ENCODE measurements at places on chromosomes 7 and 10.

DNA sequence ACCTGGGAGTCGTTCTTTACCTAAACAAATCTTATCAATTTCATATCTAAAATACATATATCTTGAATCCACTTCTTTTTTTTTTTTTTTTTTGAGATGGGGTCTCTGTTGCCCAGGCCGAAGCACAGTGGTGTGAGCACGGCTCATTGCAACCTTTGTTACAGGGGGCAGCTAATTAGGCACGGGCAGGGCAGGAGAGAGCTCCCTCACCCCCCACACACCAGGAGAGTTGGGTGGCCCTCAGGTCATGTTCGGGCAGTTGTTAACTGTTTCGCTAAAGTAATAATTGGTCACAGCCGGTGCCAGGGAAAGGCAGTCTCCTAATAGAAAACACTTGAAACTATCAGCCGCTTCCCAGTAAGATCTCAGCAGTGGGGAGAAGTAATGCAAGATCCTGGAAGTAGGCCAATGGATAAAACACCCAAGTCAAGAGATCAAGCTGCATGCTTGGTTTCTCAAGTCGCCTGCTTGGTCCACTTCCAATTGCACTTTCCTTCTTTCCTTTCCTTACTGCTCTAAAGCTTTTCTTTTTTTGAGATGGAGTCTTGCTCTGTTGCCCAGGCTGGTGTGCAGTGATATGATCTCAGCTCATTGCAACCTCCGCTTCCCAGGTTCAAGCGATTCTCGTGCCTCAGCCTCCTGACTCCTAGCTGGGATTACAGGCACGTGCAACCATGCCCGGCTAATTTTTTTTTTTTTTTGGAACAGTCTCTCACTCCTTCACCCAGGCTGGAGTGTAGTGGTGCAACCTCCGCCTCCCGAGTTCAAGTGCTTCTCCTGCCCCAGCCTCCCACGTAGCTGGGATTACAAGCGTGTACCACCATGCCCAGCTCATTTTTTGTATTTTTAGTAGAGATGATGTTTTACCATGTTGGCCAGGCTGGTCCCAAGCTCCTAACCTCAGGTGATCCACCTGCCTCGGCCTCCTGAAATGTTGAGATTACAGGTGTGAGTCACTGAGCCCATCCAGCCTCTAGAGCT lies 21.3 kb upstream of the EFCAB10 start:
- no peak for DNase-seq

DNA sequence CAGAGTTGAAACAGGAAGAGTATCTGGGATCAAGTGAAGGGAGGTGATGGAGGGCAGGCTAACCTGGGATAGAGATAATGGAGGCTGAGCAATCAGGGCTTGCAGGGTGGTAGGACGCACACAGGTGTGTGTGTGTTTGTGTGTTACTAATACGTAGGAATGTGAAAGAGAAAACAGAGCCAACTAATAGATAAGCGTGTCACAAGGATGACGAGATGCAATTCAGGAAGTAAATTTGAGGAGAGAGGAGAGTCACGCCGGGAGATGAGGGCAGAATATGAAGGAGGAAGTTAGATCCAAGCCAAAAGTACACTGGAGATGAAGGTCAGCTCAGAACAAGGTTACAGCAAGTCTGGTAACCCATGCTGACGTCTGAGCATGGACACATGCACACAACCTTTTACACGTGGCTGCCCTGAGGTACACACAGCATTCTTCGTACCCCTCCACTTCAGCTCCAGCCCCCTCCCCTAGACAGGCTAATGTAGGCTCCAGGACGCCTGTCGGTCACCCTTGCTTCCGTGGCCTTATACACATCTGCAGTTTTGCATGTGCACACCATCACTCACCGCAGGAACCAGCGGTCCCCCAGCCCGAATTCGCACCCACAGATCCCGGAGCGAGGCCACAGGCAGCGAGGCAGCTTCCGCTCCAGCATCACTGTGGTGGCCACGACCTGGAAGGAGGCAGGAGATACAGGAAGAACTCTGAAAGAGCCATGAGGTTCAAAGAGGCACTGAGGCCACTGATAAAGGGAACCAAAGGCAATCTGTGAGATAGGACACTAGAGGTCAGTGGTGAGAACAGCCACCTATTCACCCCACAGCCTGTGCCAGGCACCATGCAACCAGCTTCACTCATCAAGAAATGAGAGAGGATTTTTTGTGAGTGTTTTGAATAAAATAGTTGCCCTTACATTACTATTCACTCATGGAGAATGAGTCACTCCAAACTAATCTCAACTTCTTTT lies 23.7 kb upstream of the TRPV6 start:
- DNase-seq, result no peak

DNA sequence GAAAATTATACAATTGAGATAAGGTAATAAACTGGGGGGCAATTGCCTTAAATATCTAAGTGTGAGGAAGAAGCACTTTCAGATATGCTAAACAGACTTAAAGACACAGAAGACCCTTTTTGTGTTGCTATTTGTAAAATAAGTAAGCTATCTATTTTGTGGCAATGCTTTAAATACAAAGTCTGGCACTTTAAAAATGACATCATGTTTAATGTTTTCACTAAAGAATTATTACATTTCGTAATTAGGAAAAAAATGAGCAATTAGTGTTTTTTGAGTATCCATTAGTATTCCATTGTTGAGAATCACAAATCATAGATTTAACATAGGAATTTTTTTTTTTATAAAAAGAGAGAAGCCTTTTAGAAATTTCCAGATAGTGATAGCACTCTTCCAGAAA lies 2.1 kb downstream of the CREB5 start:
- DNase-seq, result no peak

GRCh38 chr10:119769886-119770285 lies 44.0 kb downstream of the INPP5F start:
- DNase-seq, result no peak

DNA sequence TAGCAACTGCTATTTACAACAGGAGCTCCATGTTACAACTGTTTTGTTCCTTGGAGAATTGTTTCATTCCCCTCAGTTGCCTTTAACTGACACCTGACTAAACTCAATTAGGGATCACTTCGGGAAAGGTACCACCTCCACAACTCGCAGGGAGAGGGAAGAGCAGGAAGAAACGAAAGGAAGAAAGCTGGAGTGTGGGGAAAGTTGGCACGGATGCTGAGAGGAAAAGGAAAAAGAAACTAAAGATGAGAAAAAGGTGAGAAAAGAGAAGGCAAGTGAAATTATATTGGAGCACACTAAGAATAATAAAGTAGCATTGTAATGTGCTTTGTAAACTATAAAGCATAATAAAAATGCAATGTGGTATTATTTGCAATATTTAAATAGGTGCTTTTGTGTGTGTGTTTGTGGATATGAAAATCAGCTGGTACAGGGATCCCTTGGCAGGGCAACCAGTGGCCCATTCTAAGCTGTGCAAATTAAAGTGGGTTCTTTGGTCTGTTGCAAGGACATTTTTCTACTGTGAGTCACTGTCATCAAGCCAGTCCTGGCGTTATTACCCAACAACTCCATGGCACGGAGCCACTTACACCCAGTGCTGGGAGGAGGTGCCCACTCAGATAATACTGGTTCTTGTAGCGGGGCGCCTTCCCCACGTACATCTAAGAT lies 45.9 kb downstream of the HIPK2 start:
- DNase-seq, result no peak

GRCh38 chr10:70167246-70167645 lies 3.1 kb downstream of the SAR1A start:
- DNase-seq, result no peak

DNA sequence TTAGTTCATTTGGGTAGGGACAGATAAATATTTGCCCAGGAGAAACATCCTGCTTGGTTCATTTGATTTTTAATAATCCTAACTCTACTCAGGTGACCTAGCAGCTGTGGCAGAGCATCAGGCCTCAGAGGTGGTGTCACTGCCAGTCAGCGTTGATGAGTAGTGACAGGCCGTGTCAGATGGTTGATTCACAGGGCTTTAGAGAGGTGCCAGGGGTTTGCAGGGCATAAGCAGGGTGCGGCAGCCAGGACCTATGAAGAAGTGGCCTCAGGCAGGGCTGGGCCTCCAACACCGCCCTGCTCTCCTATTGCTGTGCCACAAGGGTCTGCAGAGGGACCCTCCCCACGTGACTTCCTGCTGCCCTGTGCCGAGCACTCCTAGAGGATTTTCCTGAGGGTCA lies 128.1 kb downstream of the HECW1 start:
- DNase-seq, result no peak

GRCh38 chr7:66246554-66247171 lies 41.5 kb downstream of the TPST1 start:
- no peak for DNase-seq

GRCh38 chr7:46764100-46764936 lies 817.6 kb downstream of the TNS3 start:
- DNase-seq, result no peak

DNA sequence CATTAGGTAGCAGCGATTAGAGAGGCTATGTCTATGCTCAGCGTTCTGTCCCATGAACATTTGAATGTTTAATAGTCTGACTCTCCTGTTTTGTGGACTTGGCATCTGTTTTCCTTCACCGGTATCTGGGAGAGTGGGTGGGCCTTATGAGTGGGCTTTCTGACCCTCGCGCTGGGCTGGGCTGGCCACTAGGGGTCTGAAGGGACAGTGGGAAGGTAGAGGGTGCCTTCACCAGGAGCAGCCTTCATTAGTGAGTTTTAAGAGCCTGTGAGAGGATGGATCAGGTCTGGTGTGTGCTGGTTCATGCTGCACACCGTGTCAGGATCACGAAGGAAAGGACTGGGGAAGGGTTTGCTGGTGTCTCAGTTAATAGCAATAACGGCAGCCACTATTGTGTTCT lies 33.4 kb downstream of the DCLRE1A start:
- DNase-seq, result no peak

- no peak for DNase-seq
These were observed 223.0 kb downstream of the CELF2 start for GRCh38 chr10:11240641-11241040.

DNA sequence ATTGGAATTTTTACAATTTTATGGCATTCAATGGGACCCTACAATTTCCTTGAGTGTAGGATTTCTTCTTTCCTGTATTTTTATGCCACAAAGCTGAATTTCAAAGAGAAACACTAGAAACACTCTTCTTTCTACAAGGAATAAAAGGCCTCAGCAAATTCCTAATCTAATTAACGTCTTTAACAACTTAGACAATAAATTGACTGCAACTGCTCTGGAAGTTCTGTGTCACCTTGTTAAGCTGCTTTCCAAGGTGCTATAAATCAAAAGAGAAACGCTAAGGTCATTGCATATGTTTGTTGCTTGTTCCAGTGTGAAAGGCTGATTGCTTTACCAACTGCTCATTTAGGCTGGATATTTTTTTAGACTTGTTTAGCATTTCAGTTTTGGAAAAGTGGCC lies 182.2 kb downstream of the POLR1F start:
- DNase-seq, result no peak

- no peak for DNase-seq
These were observed 20.2 kb downstream of the KDM7A start for GRCh38 chr7:140156460-140157080.

GRCh38 chr10:92756201-92757065 lies 66.7 kb downstream of the HHEX start:
- DNase-seq, result no peak

GRCh38 chr10:45063591-45064231 lies 63.0 kb downstream of the ZNF22 start:
- DNase-seq, result no peak

DNA sequence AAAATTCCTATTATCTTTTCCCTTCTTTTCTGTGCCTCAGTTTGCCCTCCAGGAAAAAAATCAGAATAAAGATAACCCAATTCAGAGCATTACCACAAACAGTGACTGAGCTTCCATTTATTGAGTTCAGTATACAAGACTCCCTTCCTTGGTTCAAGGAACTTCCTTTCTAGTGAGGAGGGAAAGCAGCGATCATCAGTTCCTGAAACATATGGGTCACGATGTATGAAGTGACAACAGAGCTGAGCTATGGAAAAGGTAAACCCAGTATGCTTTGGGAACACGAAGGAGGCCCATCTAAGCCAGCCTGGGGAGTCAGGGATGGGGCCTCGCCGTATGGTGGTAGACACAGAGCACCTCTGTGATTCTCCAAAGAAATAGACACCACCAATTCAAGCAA lies 15.8 kb downstream of the C10orf71 start:
- DNase-seq, result no peak

DNA sequence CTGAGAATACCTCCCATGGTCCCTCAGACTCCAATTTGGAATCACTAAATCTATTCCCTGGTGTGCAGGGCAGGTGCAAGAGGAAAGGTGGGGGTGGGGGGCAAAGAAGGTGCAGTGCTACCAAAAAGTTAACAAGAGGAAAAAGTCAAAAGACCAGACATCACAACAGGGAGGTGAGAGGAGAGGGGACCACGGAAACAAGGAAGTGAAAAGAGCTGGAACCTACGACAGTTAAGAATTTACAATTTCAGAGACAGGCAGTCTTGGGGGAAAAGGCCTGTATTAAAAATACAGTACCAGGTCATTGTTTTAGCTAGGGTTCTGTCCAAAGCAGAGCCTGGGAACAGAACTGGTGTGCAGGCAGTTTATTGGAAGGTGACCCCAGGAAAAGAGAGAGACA lies 14.6 kb downstream of the ITGB1 start:
- no peak for DNase-seq

- DNase-seq, result no peak
These were observed 148.3 kb downstream of the SVIL start for GRCh38 chr10:29486433-29486832.

- DNase-seq, result no peak
These were observed 1.3 kb downstream of the OR2F2 start for GRCh38 chr7:143936087-143937009.

DNA sequence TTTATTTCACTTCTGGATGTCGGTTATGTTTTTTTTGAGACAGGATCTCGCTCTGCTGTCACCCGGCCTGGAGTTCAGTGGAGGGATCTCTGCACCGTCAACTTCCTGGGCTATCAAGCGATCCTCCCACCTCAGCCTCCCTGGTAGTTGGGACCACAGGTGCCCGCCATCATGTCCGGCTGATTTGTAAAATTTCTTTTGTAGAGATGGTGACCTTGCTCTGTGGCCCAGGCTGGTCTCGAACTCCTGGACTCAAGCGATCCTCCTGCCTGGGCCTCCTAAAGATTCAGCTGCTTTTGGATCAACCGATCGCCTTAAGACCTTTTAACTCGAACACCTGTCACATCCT lies 606 bp upstream of the RABGEF1 start:
- DNase-seq, result no peak

GRCh38 chr10:99460070-99460469 lies 29.6 kb upstream of the GOT1 start:
- DNase-seq, result no peak

- DNase-seq, result no peak
These were observed 356.8 kb downstream of the PLXDC2 start for GRCh38 chr10:20173046-20173445.

DNA sequence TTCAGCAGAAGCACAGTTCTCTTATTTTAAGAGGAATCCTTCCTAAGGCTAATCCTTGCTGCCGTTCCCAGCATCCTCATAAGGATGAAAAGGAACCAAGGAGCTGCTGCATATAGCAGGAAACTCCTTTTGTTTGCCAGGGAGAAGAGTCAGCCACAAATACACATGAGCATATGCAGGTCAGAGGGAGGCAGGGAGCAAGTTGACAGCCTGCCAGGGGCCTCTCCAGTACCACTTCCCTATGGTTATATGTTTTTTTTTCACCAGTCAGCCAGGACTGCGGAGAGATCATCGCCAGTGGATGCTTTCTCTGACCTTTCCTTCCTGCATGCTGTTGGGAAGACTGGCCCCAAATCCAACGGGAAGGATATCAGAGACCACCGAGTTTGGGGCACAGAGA lies 39.8 kb downstream of the SLC35B4 start:
- DNase-seq, result no peak

GRCh38 chr10:13686331-13686752 lies 99.6 kb downstream of the PRPF18 start:
- DNase-seq, result no peak

All from T-helper 17 cell (primary cell).